ENCODE measurements at places on chromosomes 12 and 14.
A peak's percentile ranks its signal among the peaks of the same experiment; 100 is the strongest.

- DNase-seq = peak; percentile 77
Observed at GRCh38 chr14:100221533-100222223, 17.3 kb upstream of the YY1 start.

GRCh38 chr12:16796168-16796567 is 190.2 kb upstream of the LMO3 start:
- no peak for DNase-seq

GRCh38 chr12:15796493-15797141 is 7.4 kb upstream of the EPS8 start:
- peak; percentile 37 for DNase-seq

GRCh38 chr12:123264642-123265041 is 7.0 kb downstream of the CDK2AP1 start:
- peak; percentile 39 for DNase-seq

GRCh38 chr12:117019866-117020265 is 79.3 kb downstream of the TESC start:
- DNase-seq = no peak

GRCh38 chr14:61091657-61092273 is 110.7 kb downstream of the SLC38A6 start:
- no peak for DNase-seq

DNA sequence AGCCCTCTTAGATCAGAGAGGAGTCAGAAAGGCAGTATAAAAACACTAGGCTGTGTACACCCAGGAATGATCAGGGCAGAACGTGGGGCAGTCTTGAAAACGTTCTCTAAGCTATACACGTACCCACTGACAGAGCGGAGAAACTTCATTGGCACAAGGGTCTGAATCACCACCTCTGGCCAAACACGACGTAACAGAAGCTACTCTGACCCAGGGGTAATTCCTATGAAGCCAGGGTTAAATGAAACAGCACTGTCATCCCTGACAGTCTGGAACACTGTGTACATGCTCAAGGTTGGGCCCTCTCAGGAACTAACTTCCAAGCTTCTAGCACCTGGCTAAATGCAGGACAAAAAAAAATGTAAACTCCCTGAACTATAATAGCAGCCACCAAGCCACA is 38.4 kb downstream of the PARP11 start:
- peak; percentile 14 for DNase-seq

DNA sequence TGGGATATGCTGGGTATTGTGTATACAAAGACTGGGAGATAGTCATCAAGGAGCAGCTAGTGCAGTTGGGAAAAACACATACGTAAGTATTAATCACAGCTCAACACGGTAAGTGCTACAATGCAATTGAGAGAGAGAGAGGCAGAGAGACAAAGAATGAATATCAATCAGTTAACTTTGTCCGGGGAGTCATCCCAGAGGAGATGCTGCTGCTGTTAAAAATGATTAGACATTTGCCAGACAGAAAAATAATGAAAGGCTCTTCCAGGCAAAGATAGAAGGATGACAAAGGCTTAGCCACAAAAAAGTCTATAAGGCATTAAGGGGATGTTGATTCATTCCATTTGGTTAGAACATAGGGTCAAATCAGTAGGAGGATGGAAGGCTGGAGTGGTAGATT is 45.1 kb downstream of the AKAP6 start:
- DNase-seq = no peak

GRCh38 chr14:102949801-102950451 is 27.5 kb downstream of the AMN start:
- DNase-seq = no peak

DNA sequence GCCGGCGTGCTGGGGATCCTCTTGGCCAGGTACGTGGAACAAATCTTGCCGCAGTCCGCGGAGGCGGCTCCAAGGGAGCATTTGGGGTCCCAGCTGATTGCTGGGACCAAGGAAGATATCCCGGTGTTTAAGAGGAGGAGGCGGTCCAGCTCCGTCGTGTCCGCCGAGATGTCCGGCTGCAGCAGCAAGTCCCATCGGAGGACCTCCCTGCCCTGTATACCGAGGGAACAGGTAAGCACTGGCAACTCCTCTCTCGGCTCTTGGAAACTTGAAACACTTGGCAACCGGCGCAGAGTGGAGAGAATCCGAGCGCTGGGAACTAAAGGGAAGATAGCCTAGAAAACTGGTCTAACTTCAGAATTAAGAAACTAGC is 1.7 kb downstream of the PDE3A start:
- no peak for DNase-seq

GRCh38 chr14:32561520-32561919 is 232.4 kb downstream of the AKAP6 start:
- no peak for DNase-seq

DNA sequence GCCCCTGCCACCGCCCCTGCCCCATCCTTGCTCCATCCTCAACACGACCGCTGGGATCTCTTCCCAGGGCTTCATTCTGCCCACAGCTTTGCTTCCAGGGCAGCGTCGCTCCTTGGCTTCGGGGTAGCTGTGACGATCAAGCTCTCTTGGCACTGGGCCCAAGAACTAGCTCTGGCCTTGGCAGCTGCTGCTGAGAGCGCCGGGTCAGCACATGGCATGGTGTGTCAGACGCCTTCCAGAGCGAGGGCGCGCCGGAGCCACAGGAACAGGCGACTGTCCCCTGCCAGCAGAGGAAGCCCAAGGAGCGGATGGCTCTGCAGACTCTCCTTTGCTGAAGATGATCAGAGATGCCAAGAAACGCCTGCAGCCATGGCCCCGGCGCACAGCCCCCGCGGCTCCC is 15.9 kb downstream of the RAB35 start:
- no peak for DNase-seq

DNA sequence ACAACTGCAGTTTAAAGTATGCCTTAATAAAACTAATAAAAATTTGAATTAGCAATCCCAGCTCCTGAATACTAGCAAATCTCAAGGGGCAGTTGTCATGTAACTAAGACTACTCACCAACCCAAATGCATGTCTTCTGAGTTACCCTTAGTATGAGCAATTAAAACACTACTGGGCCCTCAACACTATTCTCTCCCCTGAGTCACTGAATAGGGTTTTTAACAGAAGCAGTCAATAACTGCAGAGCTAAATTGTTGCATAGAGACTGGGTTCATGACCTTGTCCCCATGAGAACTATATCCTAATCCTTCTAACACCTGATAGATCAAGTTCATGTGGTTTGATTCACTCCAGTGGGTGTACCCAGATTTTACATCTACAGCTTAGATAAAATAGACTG is 38.8 kb downstream of the MDM1 start:
- DNase-seq = no peak

DNA sequence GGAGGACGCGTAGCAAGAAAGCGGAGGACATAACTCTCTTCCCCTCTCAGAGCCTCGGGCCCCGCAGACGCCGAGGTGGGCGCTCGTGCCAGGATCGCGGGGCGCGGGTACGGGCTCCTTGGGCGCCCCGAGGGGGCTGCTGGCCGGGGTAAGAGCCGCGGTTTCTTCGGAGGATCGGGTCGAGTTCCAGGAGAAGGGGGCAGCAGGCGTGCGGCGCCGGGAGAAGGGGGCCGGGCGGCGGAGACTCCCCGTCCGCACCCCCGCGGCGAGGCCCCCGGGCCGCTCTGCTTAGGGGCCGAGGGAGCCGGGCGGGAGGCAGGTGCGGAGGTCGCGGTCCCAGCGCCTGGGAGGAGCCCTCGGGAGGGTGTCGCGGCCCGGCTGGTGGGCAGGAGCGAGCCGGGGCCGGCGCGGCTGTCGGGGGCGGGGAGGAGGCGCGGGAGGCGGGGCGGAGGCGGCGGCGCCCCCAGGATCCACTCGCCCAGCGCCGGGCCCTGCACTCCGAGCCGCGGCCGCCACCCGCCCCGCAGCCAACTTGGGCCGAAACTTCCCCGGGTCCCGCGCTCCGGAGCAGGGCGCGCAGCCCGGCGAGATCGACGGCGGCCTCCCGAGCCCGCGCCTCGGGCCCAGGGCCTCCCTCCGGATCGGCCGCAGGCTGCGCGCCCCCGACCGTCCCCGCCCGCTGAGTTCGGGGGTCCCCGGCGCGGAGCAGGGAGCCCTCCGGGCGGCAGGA is 64.4 kb downstream of the FBXL14 start:
- DNase-seq = no peak

- DNase-seq = no peak
Observed at GRCh38 chr12:112518365-112518735, 99.6 kb downstream of the PTPN11 start.

DNA sequence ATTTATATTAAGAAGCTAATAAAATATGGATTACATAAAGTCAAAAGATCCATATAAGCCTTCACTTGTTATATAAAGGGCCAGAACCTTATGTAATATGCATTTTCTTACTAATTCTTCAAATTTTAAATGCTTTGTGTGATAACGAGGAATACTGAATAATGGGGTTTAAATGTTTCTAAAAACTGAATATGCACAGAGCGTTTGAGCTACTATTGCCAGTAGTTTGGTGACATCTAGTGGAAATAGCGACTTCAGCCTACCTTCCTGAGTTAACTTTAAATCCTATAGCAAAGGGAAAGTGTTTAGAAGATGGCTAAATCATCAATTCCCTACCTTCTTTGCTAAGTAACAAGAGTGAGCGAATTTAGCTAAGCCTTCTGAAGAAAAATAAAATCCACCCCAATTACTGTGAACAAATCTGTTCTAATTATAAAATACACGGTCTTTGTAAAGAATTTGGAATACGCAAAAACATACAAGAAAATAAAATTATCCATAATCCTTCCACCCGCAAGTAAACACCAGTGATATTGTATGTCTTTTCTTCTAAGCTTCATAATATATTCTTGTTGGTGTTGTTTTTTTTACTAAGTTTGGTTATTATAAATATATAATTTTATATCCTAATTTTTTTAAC is 115.5 kb upstream of the G2E3 start:
- peak; percentile 77 for DNase-seq

DNA sequence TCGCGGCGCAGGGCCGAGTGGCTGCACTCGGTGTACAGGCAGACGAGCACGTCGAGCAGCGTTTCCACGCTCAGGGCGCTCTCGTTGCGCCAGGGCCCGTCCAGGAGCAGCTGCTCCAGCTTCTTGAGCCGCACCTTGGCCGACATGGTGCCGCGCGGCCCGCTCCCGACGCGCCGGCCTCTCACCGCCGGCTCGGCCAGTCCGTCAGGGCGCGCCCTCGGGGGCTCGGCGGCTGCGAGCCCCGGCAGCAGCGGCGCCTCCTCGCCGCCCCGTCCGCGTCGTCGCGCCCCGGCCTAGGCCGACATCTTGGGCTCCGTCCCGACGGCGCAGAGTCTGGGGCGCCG is 349 bp downstream of the CDC42BPB start:
- DNase-seq = no peak

- no peak for DNase-seq
Observed at GRCh38 chr12:66170606-66171005, 810 bp upstream of the TMBIM4 start.

DNA sequence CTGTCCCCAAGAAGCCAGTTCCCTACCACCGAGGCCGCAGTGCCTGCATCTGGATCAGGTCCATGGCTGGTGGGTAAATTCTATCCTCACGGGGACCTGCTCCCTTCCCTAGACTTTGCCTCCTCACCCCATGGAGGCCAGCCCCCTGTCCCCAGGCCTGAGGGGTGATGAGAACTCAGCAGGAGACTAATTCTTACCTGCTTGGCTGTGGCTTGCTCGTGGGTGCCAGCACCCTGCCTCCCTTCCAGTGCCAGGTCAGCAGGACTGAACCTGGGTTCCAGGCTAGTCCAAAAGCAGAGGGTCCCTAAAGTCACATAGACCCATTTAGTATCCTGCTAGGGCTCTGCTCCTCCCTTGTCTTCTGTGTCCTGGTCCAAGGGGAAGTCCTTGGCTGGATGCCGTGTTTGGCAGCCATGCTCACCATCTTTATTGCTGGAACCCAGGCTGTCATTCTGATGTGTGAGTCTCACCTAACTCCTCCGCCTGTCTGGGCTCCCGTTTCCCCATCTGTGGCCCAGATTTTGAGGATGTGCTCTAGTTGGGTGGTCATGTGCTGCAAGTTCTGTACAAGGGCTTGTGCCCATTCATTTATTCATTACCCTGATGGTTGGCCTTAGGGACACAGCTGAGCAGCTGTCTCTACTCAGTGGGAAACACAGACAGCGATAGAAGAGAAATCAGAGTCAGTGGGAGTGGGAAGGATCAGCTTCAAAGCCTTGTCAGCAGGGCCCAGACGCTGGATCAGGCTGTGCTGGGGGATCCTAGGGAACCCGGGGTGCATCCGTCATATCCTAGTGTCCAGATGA is 949 bp downstream of the PLBD2 start:
- DNase-seq = no peak

DNA sequence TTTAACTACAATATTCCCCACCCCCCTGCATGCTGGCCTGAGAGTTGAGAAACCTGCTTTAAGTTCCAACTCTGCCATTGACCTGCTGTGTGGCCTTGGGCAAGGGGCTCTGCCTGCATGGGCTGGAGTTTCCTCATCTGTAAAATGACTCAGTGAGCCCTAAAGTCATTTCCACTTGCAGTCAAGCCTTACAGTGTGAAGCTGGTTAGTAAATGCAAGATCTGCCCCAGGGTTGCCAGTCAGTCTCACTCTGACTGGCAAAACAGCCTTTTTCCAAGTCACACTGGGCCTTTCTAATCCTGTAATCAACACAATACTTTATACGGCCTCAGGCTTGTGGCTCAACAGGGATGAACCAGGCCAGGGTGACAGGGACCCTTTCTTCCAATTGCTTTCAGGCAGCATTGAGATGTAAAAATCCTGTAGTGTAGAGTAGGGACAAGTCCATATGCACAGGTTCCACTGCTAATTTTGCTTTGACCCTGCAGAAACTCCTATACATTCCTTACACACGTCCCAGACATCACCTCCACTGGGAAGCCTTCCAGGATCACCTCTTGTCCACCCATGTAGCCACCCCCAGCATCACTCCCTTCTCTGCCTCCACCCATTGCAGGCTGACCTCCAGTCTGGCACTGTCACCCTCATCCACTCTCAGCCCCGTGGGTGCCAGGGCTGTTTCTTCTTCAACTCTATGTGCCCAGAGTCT is 42.6 kb upstream of the PRIMA1 start:
- no peak for DNase-seq

GRCh38 chr14:55102141-55102621 is 26.9 kb upstream of the LGALS3 start:
- peak; percentile 54 for DNase-seq

GRCh38 chr12:29067430-29067829 is 81.6 kb upstream of the FAR2 start:
- no peak for DNase-seq

DNA sequence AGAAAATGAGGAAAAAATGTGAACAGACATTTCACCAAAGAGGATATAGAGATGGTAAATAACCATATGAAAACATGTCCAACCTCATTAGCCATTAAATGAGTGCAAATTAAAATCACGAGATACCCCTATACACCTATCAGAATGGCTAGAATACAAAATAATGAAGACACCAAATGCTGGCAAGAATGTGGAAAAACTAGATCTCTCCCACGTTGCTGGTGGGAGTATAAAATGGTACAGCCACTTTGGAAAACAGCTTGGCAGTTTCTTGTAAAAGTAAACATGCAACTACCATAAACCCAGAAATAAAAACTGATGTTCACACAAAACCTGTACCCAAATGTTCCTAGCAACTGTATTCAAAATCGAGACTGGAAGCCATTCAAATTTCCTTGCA is 38.3 kb upstream of the TCL1B start:
- no peak for DNase-seq

- no peak for DNase-seq
Observed at GRCh38 chr14:101336183-101336582, 225.1 kb upstream of the DIO3 start.
